AG04449 (cell line): ENCODE measurements at places on chromosomes 12 and 14.

DNA sequence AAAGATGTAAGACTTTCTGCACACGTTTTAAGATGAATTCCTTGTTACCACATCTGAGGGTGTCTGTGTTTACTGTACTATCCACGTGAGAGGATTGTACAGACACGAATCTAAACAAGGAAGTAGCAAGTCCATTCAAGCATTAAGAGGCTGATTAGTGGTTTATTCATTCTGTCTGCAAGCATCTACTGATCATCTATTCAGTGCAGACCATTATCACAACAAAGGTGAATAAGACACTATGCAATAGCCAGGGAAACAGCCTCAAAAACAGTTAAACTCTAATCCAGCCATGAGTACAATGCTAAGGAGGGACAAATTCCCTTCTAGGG is 111.6 kb upstream of the PZP start:
- DNase-seq: no peak

DNA sequence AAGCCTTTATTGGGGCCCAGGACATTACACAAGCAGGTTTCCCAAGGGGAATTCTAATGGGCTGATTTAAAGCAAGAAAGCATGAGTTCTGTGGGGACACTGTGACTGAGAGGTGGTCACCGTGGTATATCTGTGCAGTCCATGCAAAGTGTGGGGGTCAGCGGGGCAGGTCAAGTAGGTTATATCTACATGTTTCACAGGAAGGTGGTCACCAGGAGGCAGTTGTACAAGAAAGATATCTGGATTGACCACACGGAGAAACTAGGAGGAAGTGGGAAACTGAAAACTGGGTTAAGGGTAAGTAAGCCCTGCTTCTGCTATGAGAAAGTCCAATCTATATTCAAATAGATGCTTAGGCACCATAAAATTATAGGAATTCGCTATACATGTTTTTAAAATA is 77.8 kb upstream of the CNOT2 start:
- DNase-seq: no peak

DNA sequence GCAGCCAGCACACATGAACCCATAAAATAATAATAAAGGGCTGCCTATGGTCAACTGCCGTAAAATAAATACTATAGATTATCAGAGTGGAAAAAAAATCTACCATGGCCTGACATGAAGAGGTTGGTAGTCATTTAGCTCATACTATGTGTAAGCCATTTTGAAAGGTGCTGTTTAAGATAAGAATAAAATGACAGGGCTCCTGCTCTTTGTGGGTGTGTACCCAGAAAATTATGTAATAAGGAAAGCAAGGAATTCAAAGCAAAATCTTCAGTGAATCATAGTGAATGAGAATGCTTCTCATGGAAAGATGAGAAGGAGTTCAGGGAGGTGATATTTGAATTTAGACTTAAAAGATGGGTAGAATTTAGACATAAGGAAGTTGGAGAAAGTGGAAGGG is 42.9 kb upstream of the PPM1H start:
- no peak for DNase-seq

DNA sequence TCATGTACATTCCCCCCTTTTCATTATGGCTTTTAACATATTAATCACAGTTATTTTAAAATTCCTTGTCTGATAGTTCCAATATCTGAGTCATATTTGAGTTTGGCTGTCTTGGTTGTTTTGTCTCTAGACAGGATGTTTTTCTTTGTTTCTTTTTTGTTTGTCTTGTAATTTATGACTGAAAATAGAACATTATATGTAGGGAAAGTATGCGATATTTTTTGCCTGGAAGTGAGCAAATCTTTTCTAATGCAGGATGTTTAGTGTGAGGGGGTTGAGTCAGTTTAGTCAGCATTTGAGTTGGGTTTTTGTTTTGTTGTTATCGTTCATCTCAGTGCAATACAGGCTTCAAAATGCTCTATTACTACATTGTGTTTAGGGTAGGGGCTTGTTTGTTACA is 239.7 kb downstream of the SNAPC1 start:
- DNase-seq: no peak

GRCh38 chr12:61531195-61531594 is 729.0 kb upstream of the USP15 start:
- DNase-seq: no peak

- no peak for DNase-seq
These were observed 328.9 kb upstream of the PRICKLE1 start for GRCh38 chr12:42918443-42918842.
